ENCODE measurements at places on chromosomes 13 and 19. TPM values are rescaled to one million over a fixed set of nuclear protein-coding genes. Genes with fewer than 3 reads are reported as not detected.
A peak's percentile ranks its signal among the peaks of the same experiment; 100 is the strongest.

- DNase-seq: peak; percentile 66
These were observed 5.6 kb downstream of the INAFM1 start for GRCh38 chr19:47280183-47280797.

DNA sequence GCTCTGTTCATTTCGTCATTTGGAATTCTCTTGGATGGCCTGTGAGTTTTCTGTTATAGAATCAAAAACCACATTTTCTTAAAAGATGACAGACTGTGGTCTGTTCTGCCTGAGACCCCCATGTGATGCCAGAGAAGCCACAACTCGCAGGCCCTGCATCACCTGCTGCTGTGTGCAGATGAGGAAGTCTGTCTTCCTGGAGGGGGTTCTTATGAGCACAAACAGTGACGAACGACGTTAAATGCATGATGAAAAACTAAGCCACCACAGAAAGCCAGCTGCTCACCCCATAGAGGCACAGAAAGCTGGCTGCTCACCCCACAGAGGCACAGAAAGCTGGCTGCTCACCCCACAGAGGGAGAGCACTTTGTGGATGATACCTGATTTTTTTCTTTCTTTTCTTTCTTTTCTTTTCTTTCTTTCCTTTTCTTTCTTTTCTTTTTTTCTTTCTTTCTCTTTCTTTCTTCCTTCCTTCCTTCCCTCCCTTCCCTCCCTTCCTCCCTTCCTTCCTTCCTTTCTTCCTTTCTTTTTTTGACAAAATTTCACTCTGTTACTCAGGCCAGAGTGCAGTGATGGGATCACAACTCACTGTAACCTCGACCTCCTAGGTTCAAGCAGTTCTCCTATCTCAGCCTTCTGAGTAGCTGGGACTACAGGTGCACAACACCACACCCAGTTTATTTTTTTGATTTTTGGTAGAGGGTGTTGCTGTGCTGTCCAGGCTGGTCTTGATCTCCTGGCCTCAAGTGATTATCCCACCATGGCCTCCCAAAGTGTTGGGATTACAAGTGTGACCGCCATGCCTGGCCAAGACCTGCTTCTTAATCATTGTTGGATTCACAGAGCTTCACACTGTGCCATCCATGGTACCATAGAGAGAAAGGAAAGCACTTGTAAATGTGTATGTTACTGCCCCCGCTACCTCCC lies 1191.4 kb downstream of the UQCRFS1 start:
- no peak for DNase-seq

- DNase-seq: no peak
These were observed 286.5 kb downstream of the PCDH17 start for GRCh38 chr13:57918086-57918485.

- DNase-seq: no peak
These were observed 2.8 kb downstream of the S1PR5 start for GRCh38 chr19:10514211-10515145.

DNA sequence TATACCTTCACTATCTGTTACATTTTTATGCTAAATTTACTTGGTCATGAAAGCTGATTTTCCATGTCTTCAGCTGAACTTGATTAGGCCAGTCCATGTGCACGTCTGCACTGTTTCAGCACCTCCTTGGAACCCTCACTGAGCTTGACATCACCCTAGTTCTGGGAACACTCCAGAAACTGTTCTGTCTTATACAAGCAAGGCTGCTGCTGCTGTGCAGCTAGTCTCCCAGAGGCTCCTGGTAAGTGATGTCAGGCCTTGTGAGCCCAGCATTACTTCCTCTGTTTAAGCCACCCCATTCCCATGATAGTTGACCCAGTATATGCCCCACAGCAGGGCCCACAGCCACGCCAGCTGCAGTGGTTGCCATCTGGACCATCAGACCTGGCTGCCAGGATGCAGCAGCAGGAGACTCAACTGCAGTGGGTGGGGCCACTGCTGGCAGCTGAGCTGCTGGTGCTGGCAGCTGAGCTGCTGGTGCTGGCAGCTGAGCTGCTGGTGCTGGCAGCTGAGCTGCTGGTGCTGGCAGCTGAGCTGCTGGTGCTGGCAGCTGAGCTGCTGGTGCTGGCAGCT lies 90.5 kb upstream of the AKAP11 start:
- DNase-seq: peak; percentile 4

Gene HIPK4
- total RNA-seq: not detected
